Dorsolateral prefrontal cortex (tissue), 122 donors: ENCODE measurements at places on chromosomes 2 and 18. TPM values are rescaled to one million over a fixed set of nuclear protein-coding genes. Genes with fewer than 3 reads are reported as not detected.

The KCNS3 gene
- total RNA-seq = 14.1 TPM

The SLC5A7 gene
- not detected for total RNA-seq

The AMMECR1L gene
- total RNA-seq = 12.4 TPM

The LHCGR gene
- 0.40 TPM for total RNA-seq

The PLGLB2 gene
- total RNA-seq = 1.7 TPM

The FNDC4 gene
- total RNA-seq = 48.0 TPM

The IL1RL1 gene
- 12.4 TPM for total RNA-seq

The CKAP2L gene
- total RNA-seq = not detected

The AQP12A gene
- not detected for total RNA-seq

The SP5 gene
- total RNA-seq = 1.9 TPM

The HNMT gene
- 20.1 TPM for total RNA-seq

The IDH1 gene
- 29.9 TPM for total RNA-seq

The FAM124B gene
- total RNA-seq = 0.60 TPM

The MC5R gene
- 0.36 TPM for total RNA-seq

The ACKR3 gene
- total RNA-seq = 5.6 TPM

The RAPGEF4 gene
- 209 TPM for total RNA-seq

The MPP4 gene
- total RNA-seq = 0.60 TPM

The CCDC141 gene
- 1.8 TPM for total RNA-seq

The APOB gene
- total RNA-seq = 0.27 TPM

The TXNDC9 gene
- 11.8 TPM for total RNA-seq

The TBR1 gene
- total RNA-seq = 117 TPM

The KCNIP3 gene
- 73.2 TPM for total RNA-seq

The TUBB8B gene
- 0.94 TPM for total RNA-seq

The TMEFF2 gene
- total RNA-seq = 43.4 TPM

The EGR4 gene
- 4.4 TPM for total RNA-seq

The CYTIP gene
- 0.63 TPM for total RNA-seq

The ROCK1 gene
- total RNA-seq = 41.4 TPM

The ADGRF3 gene
- total RNA-seq = 1.5 TPM

The PROKR1 gene
- not detected for total RNA-seq

The SLC1A4 gene
- total RNA-seq = 58.4 TPM

The IL36G gene
- total RNA-seq = not detected

The CYRIA gene
- total RNA-seq = 138 TPM

The PIKFYVE gene
- total RNA-seq = 62.0 TPM

The CAPN14 gene
- 0.88 TPM for total RNA-seq

The CELF4 gene
- total RNA-seq = 182 TPM

The TMEM178A gene
- 99.6 TPM for total RNA-seq

The EMX1 gene
- total RNA-seq = 37.3 TPM

The SERPINB12 gene
- not detected for total RNA-seq

The C1GALT1C1L gene
- 1.1 TPM for total RNA-seq

The ACADL gene
- 2.9 TPM for total RNA-seq

The ORC2 gene
- 44.0 TPM for total RNA-seq

The GCG gene
- total RNA-seq = not detected

The CROCC2 gene
- total RNA-seq = not detected

The AGBL5 gene
- total RNA-seq = 11.3 TPM

The PSME4 gene
- total RNA-seq = 47.5 TPM

The SKA1 gene
- not detected for total RNA-seq

The STARD6 gene
- not detected for total RNA-seq

The LTBP1 gene
- 10.0 TPM for total RNA-seq

The DYNAP gene
- not detected for total RNA-seq
